ENCODE measurements at places on chromosomes 2 and 18.

DNA sequence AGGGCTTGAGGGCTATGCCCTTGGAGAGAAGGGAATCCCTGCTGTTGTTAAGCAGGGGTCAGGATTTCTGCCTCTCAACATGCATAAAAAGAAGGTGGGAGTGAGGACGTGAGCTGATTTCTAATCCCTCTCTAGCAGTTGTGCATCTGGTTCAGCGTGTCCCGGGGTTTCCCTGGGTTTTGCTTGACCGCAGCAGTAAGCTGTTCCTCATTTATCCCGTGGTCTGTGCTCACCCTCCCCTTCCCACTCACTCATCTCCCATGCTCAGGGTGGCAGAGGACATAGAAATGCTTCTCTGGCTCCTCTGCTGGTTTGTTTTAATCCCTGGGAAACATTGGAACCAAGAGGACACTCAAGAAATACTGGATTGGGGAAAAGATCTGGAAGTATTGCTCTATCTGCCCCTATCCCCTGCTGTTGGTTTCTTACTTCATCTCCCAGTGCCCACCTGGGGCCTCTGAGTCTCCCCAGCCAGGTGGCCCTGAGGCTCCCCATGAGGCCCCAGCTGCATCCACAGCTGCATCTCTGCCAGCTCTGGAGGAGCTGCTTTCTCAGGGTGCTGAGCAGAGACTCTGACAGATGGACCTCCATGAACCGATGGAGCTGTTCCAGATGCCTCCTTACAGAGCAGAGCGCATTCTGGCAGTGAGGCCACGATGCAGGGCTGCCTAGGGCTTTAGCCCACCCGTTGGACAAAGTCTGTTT lies 36.1 kb downstream of the TET3 start:
- no peak for DNase-seq

DNA sequence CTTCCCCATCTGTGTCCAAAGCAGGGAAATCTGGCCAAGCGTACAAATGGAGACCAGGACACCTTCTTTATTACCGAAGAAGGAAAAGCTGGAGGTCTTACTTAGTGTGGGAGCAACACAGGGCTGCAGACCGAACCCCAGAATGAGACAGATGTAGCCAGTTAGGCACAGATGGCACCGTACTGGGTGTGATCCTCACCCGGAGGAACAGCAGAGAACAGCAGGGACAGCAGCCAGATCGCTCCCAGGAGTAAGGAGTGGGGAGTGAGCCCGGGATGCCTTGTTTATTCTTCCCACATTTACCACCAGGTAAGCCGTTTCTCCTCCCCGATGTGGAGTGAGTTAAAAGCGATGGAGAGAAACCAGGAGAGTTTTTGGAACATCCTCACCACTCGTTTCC lies 150.7 kb upstream of the SPRED2 start:
- no peak for DNase-seq

- DNase-seq = no peak
Measured at GRCh38 chr2:150312271-150312670, 175.2 kb downstream of the RND3 start.

- no peak for DNase-seq
Measured at GRCh38 chr18:63588909-63589308, 1.8 kb downstream of the SERPINB13 start.

- DNase-seq = no peak
Measured at GRCh38 chr2:95024960-95025405, 525 bp upstream of the MAL start.

- DNase-seq = no peak
Measured at GRCh38 chr2:197263077-197263476, 47.5 kb downstream of the ANKRD44 start.

DNA sequence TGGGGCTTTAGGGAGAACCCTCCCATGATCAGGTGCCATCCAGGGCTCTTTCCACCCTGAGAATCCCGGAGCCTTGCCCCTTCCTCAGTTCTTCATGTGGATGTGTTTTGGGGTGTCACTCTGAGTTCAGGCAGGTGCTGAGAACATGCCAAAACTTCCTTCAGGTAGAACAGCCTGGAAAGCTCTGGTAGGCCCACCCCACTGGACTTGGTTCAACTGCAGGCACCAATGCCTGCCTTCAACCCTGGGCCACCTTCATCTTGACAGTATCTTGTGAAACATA lies 85.8 kb downstream of the EPAS1 start:
- no peak for DNase-seq

DNA sequence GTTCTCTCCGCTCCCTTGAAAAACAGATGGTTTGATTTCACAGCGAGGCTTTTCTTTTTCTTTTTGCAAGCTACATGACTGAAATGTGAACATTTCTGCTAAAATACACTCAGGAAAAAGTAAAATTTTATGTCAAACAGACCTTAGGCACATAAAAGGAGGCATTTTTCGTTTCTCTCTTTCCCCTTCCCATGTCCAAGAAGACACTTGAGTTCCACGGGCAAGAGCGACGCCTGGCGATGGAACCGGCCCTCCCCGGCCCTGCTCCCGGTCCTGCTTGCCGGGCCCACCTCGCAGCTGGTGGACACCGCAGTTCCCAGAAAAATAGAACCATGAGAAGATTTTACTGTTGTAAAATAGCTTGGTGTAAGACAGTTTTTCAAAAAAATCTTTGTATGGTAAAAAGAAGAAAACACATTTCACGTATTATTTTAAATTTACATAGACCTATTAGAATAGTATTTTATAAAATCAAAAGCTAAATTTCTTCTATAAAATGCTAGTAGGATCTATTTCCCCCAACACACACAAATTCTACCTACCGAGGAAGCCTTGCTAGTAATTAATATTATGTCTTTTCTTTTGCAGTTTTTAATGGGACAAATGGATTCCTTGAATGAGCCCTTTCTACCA lies 2.3 kb upstream of the ALKAL2 start:
- DNase-seq = peak; percentile 28

DNA sequence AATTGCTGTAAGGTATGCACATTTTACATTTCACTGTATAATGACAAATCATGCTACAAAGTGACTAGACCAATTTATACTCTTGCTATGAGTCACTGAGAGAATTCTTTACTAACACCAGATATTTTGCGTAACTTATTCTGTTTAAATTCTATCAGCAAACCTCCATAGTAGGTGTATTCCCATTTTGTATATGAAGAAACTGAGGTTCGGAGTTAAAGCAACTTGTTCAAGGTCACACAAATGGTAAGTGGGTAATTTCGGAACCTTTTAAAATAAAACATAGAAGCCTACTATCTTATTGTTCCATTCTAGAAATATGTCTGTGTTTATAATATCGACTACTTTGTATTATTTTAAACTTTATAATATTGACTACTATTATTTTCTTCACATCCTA lies 15.9 kb upstream of the CPS1 start:
- DNase-seq = no peak

GRCh38 chr18:26470011-26470637 lies 78.2 kb downstream of the KCTD1 start:
- no peak for DNase-seq

DNA sequence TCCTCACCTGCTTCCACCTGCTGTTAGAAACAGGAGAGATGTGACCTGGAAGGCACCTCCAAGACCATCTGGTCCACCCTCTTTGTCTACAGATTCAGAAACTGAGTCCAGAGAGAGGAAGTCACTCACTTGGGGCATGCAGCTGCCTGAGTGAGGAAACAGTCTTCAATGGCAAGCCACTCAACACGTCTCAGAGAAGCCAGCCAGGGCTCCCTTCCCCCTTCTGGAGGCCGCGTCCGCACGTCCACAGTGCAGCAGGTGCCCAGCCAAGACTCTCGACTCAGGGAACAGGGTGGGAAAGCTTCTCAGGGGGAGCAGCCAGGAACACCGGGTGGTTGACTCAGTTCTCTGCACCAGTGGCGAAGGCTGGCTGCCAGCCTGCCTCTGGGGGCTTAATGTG lies 201.7 kb downstream of the BCL11A start:
- no peak for DNase-seq

GRCh38 chr2:192275632-192276031 lies 80.9 kb upstream of the TMEFF2 start:
- no peak for DNase-seq

DNA sequence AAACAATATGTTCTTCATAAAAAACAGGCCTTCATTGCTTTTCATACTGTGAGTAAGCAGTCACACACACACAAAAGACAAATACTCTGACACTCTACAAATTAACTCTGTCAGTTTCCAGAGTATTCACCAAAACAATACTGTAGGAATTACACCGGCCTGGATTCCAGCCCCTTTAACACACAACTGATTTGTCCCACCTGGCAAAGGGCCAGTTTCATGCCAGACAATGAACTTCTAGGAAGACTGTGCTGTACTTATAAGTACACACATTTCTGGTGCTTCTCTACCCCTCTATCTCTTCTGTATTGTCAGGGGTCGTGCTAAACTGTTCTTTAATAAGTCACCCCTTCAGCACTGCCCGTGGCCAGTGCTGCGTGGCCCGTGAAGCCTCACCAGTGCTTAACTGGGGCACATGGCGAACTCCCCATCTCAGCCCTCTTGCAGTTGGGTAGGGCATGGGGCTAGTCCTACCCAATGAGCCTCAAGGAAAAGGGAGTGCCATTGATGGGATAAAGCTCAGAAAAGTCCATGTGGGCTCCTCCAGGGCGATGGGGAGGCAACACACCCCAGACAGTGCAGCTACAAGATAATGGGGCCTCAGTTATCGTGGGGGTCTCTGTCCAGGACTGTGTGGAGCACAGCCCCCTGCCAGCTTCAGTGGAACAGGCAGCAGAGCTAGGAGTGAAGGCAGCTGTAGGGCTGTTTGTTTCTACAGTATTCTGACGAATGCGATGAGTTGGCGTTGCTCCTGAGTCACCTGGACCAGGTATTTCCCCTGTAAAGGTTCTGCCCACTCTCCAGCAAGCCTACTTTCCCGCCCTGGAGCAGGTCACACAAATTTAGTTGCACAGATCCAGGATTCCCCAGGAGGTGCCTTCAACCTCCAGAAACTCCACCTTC lies 99.0 kb downstream of the SP3 start:
- no peak for DNase-seq

GRCh38 chr2:197760293-197760657 lies 24.8 kb downstream of the BOLL start:
- DNase-seq = no peak

- DNase-seq = no peak
Measured at GRCh38 chr2:8996006-8996405, 7.5 kb downstream of the MBOAT2 start.

- no peak for DNase-seq
Measured at GRCh38 chr2:216803791-216804190, 56.1 kb downstream of the TNP1 start.

DNA sequence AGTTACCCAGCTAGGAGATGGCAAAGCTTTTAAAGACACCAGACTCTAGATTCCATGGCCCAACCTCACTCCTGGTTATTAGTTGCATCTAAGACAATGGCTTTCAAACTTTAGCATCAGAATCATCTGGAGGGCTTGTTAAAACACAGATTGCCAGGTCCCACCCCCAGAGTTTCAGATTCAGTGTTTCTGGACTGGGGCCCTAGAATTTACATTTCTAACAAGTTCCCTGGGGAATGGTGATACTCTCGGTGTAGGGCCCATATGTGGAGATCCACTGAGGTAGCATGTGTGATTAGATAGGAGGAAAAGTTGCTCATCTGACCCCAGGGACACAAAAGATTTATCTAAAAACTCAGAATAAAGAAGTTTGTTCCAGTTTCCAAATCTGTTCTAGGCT lies 14.5 kb upstream of the TTR start:
- DNase-seq = no peak

DNA sequence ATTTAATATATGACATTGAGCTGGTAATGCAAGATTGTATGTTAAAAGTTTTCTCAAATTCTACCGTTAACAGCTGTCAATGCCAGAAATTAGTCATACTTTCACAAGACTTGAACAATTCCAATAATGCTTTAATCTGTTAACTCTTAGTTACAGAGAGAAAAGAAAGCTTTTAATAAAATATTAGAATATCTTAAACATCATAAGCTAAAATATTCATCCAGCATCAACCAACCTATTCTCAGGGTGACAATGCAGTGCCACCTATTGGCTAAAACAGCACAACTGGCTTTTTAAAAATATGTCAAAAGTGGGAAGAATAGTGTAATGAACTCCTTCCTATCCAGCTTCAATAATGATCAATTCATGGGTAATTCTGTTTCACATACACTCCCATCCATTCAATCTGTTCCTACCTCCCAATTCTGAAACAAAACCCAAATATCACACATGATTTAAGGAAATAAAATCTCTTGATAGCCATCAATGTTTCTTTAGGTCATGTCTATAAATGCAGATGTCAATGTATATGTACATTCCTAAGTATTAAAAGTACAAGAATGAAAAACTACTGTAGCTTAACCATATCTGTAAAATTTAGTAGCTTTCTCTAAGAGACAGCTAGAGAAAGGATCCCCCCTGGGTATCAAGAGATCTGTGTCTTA lies 79.8 kb upstream of the CCDC141 start:
- no peak for DNase-seq

- DNase-seq = no peak
Measured at GRCh38 chr2:171365232-171365631, 68.6 kb downstream of the METTL8 start.

DNA sequence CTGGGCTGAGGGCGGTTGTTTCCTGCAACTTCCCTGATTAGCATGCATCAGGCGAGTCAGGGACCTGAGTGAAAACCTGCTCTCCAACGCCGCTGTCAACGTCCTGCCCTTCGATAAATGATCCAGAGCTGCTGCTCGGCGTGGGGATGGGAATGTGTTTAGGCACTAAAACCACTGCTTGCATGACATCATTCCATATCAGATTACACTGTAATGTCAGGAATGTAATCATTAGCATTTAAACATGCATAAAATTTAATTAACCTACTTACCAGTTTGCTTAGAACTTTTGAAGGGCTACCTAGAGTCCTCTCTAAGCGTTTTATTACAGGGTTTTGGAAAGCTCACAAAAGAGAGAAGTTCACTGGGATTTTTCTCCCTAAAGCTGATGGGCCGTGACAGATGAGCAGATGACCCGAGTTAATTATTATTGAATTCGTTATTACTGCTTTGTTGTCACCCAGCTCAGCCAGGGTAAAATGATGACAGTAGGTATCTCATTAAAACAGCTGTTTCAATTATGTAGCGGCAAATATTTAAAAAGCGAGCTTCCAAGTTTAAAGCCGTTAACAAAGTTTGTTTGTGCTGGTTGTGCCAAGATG lies 685.6 kb upstream of the SALL3 start:
- DNase-seq = no peak

DNA sequence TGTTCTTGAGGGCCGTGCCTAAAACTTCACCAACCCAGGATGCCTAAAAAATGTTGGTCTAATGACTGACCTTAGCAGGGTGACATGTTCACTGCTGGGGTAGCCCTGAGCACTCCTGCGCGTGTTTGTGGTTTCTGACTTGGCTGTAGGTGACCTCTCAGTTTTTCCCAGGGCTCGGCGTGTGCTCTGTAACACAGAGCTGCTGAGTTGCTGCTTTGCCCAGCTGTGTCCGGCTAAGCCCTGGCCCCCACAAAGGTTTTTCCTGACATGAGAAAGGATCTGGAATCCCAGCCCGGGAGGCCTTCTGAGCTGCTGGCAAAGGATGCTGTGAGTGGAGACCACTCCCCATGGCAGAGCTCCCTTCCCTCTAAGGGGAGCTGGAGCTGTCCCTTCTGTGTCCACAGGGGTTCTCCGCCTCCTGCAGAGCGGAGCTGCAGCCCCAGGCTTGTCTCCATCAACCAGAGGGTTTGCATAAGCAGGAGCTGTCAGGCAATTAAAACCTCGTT lies 52.7 kb downstream of the CRIM1 start:
- DNase-seq = no peak

- no peak for DNase-seq
Measured at GRCh38 chr2:112480530-112481049, 1.4 kb upstream of the TTL start.
